CD4-positive, alpha-beta T cell (primary cell): ENCODE measurements at places on chromosomes 1 and 21.
A peak's percentile ranks its signal among the peaks of the same experiment; 100 is the strongest.

- DNase-seq: no peak
Measured at GRCh38 chr1:2358072-2358471, 33.3 kb downstream of the MORN1 start.

DNA sequence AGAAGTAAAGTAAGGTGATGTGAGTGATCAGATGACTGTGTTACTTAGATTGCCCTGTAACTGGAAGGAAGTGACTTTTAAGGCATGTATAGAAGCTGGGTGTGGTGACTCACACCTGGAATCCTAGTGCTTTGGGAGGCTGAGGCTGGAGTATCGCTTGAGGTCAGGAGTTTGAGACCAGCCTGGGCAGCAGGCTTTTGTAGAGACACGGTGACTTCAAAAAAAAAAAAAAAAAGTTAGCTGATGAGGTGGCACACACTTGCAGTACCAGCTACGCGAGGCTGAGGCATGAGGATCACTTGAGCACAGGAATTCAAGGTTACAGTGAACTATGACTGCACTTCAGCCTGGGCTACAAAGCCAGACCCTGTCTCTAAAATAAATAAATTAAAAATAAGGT is 2.3 kb upstream of the USP16 start:
- DNase-seq: peak; percentile 51

- no peak for DNase-seq
Measured at GRCh38 chr1:158186180-158186579, 5.5 kb downstream of the CD1D start.

DNA sequence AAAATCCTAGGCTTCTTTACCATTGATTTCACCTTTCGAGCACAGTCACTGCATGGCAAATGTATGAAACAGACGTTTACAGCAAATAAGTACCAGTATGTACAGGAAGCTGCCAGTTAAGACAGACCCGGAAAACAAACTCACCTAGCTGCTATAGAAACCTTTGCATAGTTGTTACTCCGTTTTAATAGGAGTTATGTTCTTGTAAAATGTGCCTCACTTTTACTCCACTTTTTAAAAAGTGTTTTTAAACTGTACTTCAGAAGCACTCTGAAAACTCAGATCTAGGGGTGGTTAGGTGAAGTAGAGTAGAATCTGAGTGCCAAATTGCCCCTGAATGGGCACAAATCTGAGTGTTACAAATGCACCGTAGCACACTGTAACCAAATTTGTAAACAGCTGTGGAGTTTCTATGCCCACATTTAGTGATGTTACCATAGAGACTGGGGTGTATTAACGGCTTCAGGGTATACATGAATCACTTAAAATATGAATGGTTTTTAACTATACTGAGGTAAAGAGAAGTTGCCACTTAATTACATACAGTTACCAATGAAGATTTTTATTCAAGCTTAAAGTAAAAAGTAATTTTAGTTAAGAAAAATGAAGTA is 30.7 kb downstream of the CNIH4 start:
- no peak for DNase-seq
